ENCODE measurements at places on chromosomes 2 and 18. TPM values are rescaled to one million over a fixed set of nuclear protein-coding genes. Genes with fewer than 3 reads are reported as not detected.

DNA sequence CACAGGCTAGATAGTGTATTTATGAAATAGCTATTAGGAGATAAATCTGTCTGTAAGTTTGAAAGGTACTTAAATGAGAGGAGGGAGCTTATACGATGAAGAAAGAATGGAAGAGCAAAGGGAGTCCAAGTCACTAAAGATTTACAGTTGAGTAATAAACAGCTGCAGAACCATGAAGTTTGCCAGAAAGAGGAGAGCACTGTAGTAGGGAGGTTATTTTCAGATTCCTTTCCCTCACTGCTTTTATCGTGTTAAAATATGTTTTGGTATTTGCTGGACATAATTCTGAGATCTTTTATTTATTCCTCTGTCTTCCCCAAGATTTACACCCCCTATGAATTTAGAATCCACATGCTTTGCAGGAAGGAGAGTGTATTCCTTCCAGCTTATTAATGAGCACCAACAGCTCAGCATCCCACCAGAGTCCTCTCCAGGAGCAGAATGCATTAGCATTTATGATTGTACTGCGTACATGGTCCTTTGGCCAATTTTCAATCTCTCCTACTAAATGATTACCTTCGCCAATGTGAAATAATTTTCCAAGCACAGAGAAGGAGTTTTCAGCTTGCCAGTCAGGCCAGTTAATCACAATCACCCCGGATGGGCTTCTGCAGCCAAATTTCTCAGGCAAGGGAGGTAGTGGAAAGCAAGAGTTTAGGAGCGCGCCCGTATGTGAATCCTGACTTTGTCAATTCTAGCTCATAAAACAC is 297.0 kb downstream of the NBAS start:
- no peaks in the 10 kb centered on the region for H3K36me3 ChIP-seq
- H3K27me3 ChIP-seq = no peaks in the 10 kb centered on the region
- DNase-seq = no peak

DNA sequence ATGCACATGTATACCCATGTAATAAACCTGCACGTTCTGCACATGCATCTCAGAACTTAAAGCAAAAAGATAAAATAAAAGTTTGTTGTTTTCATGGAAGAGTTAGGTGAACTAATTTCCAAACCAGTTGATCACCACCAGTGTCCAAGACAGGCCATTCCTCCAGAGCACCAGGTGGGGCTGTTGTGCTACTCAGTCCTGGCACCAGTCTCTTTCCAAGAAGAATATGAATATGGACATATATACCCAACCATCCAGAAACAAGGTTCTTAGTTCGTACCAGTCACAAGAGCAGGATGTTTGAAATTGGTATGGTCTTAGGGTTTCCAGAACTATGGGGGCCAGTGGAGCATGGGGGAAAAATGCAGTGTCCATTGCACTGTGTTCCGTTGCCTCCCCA is 17.2 kb upstream of the TNP1 start:
- H3K27ac ChIP-seq = no peak overlapping the region
- no peaks in the 10 kb centered on the region for H3K36me3 ChIP-seq
- H3K4me3 ChIP-seq = no peak overlapping the region
- H3K4me1 ChIP-seq = no peaks in the 10 kb centered on the region
- DNase-seq = no peak

- H3K27me3 ChIP-seq = no peaks in the 10 kb centered on the region
- H3K4me1 ChIP-seq = no peaks in the 10 kb centered on the region
- no peak for DNase-seq
Measured at GRCh38 chr18:40949114-40949950, 1005.7 kb upstream of the PIK3C3 start.

- no peak overlapping the region for H3K4me3 ChIP-seq
- DNase-seq = no peak
- H3K27ac ChIP-seq = no peak overlapping the region
- H3K4me1 ChIP-seq = no peaks in the 10 kb centered on the region
- H3K36me3 ChIP-seq = no peaks in the 10 kb centered on the region
- no peaks in the 10 kb centered on the region for H3K27me3 ChIP-seq
Measured at GRCh38 chr2:72830273-72830672, 4.4 kb upstream of the EXOC6B start.

DNA sequence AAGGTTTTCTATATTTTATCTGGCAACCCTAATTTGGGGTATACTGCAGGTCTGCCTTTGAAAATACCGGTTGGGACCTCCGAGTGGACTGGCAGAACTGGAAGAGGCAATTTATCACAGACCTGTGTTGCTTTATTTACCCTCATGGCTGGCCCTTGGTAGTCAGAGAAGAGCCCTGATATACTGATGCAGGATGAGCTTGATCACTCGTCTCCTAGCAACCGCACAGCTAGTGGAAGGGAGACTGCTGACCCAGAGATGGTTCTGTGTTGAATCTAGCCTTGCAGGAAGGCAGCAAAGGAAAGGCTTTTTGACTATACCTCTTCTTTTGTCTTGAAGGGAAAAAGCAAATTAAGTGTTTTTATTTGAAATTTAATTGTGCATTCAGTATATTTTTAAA is 154.7 kb downstream of the EML6 start:
- H3K4me1 ChIP-seq = no peaks in the 10 kb centered on the region
- H3K27ac ChIP-seq = no peak overlapping the region
- no peak for DNase-seq
- no peak overlapping the region for H3K4me3 ChIP-seq

DNA sequence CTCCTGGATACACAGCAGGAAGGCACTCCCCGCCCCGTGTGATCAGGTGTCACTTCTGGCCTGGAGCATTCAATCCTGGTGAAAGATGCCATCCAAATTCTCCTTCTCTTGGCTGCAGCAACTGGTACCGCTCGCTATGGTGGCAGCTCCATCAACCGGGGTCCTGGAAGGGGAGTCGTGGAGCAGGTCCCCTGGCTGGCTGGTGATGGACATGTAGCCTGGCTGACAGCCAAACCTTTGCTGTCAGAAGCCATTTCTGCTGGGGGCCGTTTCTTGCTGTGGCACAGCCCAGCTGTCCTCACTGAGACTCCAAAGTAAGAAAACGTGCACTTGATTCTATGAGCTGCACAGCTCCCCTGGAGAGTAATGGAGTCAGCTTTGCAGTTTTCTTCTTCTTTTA is 7.1 kb upstream of the CYS1 start:
- no peak overlapping the region for H3K27ac ChIP-seq
- no peak for DNase-seq
- H3K27me3 ChIP-seq = no peaks in the 10 kb centered on the region
- H3K36me3 ChIP-seq = no peaks in the 10 kb centered on the region
- H3K4me1 ChIP-seq = no peaks in the 10 kb centered on the region

- H3K27me3 ChIP-seq = no peaks in the 10 kb centered on the region
- H3K4me3 ChIP-seq = no peak overlapping the region
- no peaks in the 10 kb centered on the region for H3K36me3 ChIP-seq
- no peak overlapping the region for H3K27ac ChIP-seq
- DNase-seq = no peak
Measured at GRCh38 chr2:133393895-133394294, 174.4 kb downstream of the NCKAP5 start.

- H3K4me1 ChIP-seq = no peaks in the 10 kb centered on the region
- no peak overlapping the region for H3K27ac ChIP-seq
- DNase-seq = no peak
- H3K36me3 ChIP-seq = no peaks in the 10 kb centered on the region
- H3K4me3 ChIP-seq = no peak overlapping the region
Measured at GRCh38 chr2:8569332-8569930, 112.4 kb upstream of the ID2 start.

The CD8A gene
- total RNA-seq = 1.3 TPM

DNA sequence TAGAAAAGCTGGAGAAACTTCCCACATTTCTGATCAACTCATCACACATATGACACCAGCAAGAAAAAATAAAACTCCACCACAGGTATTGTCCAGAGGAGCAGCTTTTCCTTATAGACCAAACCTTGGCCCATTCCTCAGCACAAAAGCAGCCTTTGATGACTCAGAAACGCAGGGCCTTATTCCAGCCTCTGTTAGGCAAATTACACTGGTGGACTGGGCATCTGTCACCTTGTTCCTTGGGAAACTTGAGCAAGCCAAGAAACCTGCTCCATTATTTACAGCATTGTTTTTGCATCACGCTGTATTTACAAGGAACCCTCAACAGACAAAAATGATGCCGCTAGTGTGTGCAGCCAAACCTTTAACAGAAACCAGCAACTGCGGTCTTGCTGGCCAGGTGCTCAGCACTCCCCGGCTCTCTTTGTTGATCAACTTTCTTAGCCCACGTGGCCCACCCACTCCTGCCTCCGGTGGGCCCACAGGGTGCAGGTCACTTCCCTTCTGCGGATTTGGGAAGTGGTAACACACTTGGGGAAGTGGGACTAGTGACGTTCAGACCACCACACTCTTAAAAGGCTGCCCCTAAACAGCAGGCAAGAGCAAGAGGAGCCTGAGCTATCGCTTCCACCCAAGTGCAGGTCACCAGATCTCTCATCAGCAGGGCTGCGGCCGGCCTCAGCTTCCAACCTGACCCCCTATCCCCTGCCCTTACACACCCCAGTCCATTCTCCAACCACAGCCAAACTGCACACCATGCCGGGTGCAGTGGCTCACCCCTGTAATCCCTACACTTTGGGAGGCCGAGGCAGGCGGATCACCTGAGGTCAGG is 1.5 kb downstream of the AP1S3 start:
- no peak overlapping the region for H3K27ac ChIP-seq
- no peak for DNase-seq
- peaks cover 6% of the 10 kb centered on the region for H3K4me1 ChIP-seq
- H3K4me3 ChIP-seq = no peak overlapping the region
- no peaks in the 10 kb centered on the region for H3K36me3 ChIP-seq

DNA sequence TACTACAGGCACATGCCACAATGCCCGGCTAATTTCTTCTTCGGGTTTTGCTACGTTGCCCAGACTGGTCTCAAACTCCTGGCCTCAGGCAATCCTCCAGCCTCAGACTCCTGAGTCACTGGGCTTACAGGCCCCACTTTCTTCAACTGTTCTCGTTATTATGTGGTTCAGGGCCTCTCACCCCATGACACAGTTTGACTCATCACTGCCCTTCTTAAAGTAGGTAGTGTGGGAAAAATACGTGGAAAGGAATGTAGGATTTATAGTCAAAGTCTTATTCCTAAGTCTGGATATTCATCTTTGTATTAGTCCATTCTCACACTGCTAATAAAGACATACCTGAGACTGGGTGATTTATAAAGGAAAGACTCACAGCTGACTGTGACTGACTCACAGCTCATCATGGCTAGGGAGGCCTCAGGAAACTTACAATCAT is 19.4 kb downstream of the CENPA start:
- no peak overlapping the region for H3K4me3 ChIP-seq
- no peaks in the 10 kb centered on the region for H3K36me3 ChIP-seq
- DNase-seq = no peak

DNA sequence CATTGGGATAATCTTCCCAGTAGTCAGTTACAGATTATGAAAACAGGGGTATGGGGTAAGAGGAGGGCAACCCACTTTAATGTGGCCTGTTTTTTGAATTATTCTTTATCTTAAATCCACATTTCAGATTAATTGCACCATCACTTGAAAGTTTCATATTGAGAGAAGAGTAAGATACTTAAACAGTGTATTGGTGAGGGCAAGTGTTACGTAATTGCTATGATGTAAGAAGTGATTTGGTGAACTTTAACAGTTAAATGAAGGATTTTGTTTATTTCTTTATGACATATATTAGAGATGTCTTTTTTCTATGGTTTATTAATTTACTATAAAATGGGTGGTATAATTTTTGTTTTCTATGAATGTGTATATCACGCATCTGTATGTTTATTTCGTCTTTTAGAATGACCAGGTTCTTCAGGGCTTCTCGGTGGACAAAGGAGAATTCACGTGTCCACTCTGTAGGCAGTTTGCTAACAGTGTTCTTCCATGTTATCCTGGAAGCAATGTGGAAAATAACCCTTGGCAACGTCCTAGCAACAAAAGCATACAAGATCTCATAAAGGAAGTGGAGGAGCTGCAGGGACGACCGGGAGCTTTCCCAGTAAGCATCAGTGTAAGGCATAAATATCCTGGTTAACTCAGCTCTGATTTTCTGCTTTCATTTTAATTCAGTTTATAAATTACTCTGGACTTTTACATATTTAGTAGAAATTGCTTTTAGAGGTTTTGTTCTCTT is 171.2 kb upstream of the MYO3B start:
- H3K27ac ChIP-seq = no peak overlapping the region
- no peaks in the 10 kb centered on the region for H3K36me3 ChIP-seq
- H3K4me1 ChIP-seq = no peaks in the 10 kb centered on the region
- no peak for DNase-seq
- H3K27me3 ChIP-seq = no peaks in the 10 kb centered on the region
- no peak overlapping the region for H3K4me3 ChIP-seq

DNA sequence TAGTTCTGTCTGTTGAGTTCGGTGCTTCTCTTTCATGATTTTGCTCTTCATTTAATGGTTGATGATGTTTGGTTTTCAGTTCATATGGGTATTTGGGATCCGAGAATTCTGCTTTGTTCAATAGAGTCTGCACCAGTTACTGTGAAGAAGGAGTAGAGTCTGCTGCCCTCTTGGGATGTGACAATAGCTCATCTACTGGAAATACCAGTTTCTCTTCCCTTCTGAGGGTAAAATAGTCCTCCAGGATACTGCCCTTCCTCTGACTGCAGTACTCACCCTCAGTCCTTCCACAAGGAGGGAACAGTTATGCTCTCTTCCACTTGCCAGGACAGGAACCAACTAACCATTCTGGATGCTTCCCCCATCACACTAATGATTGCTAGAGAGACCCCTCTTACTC is 12.5 kb upstream of the TNFAIP6 start:
- no peak overlapping the region for H3K27ac ChIP-seq
- H3K4me1 ChIP-seq = no peaks in the 10 kb centered on the region
- H3K27me3 ChIP-seq = no peaks in the 10 kb centered on the region

DNA sequence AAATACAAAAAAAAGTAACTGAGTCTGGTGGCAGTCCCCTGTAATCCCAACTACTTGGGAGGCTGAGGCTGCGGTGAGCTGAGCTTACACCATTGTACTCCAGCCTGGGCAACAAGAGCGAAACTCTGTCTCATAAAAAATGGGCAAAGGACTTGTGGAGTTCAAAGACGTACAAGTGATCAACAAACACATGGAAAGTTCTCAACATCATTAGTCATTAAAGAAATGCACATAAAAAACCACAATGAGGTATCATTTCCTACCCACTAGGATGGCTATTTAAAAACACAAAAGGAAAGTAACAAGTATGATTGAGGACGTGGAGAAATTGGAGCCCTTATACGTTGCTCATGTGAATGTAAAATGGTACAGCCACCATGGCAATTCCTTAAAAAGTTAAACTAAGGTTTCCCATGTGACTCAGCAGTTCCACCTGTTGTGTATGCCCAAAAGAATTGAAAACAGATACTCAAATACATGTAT is 52.3 kb downstream of the RAB10 start:
- H3K4me3 ChIP-seq = no peak overlapping the region
- DNase-seq = no peak
- no peaks in the 10 kb centered on the region for H3K27me3 ChIP-seq
- H3K4me1 ChIP-seq = no peaks in the 10 kb centered on the region
